ENCODE measurements at places on chromosomes 7 and 10. TPM values are rescaled to one million over a fixed set of nuclear protein-coding genes. Genes with fewer than 3 reads are reported as not detected.

GRCh38 chr10:110821508-110821907 is 50.2 kb upstream of the PDCD4 start:
- no peak for DNase-seq

The GIMAP7 gene
- not detected for total RNA-seq

The ANLN gene
- 397 TPM for total RNA-seq

The TAS2R38 gene
- not detected for total RNA-seq

DNA sequence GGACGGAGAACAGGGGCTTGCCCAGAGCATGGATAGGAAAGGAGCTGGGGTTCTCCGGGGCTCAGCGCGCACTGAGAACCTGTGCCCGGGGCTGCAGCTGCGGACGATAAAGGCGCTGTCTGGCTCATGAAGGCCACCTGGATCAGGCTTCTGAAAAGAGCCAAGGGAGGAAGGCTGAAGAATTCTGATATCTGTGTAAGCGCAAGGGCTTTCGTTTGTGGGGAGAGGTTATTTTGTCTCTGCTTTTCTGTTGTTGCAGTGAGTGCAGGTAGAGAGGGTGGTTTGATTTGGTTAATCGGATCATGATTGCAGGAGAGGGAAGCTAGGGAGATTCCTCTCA is 250.5 kb downstream of the NSUN6 start:
- DNase-seq, result no peak

- no peak for DNase-seq
Observed at GRCh38 chr7:129101746-129102145, 42.8 kb upstream of the TSPAN33 start.

- no peak for DNase-seq
Observed at GRCh38 chr7:28556671-28557070, 144.4 kb downstream of the CREB5 start.

DNA sequence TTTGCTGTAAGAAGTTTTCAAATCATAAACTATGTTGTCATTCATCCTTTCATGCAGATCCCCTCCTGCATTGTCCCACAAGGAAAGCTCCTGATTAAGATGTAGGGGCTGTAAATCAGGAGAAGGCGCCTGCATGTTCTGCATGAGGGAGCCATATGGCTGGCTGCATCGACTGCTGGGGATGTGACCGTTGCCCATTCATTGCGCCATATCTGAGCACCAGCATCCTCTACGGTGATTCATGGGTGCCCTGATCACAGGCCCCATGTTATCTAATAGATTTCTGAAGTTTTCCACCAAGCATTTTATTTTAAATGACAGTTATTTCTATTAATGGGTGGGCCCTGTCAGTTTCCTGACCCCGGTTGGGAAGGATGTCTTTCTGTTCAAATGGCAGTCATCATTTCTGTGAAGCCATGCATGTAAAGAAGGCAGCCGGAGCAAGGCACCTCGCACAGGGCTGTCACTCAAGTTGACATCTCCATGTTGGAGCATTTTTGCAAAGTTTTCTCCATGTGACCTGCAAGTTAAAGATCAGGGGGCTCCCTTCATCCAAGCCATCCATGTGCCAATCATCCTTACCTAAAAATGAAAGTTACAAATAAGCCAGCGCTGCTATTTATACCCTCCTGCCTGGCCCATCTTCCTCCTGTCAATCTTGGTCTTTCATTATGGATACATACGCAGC is 128.8 kb downstream of the TEX36 start:
- no peak for DNase-seq

GRCh38 chr10:100021322-100021721 is 11.6 kb upstream of the DNMBP start:
- no peak for DNase-seq

- DNase-seq, result no peak
Observed at GRCh38 chr7:92158660-92159575, 20.0 kb downstream of the LRRD1 start.

The TUBB8 gene
- 0.28 TPM for total RNA-seq

The SRGN gene
- total RNA-seq, result 232 TPM

- DNase-seq, result no peak
Observed at GRCh38 chr7:20661884-20662283, 46.4 kb downstream of the ABCB5 start.

- peak; percentile 50 for DNase-seq
Observed at GRCh38 chr10:86642499-86642898, 11.8 kb upstream of the OPN4 start.

DNA sequence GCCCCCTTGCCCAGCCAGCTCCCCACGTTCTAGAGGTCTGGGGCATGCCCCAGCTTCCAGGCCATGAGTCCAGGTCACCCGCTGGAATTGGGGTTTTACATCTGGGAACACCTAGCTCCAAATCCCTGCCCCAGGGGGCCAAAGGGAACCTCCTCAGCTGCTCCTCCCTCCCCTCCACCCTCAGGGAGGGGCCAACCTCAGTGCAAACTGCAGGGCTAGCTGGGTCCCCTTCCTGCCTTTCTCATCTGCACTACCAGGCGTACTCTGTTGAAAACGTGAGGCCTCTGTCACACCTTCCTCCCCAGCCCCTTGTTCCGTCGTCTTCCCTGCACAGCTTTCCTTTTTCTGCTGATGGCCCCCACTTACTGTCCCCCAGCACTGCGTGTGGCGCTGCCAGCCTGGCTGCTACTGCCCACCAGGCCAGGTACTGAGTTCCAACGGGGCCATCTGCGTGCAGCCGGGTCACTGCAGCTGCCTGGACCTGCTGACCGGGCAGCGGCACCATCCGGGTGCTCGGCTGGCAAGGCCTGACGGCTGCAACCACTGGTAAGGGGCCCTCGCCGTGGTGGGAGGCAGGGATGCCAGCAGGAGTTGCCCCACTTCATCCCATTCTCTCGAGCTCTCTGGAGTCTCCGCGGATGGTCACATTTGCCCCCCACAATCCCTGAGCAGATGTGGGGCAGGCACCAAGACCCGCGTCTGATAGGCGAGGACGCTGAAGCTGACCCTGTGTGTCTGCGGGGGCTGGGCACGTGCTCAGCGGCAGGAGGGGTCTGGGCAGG is 24.7 kb upstream of the ZNF862 start:
- no peak for DNase-seq

The SPAG6 gene
- not detected for total RNA-seq

The POLR3A gene
- 8.3 TPM for total RNA-seq

DNA sequence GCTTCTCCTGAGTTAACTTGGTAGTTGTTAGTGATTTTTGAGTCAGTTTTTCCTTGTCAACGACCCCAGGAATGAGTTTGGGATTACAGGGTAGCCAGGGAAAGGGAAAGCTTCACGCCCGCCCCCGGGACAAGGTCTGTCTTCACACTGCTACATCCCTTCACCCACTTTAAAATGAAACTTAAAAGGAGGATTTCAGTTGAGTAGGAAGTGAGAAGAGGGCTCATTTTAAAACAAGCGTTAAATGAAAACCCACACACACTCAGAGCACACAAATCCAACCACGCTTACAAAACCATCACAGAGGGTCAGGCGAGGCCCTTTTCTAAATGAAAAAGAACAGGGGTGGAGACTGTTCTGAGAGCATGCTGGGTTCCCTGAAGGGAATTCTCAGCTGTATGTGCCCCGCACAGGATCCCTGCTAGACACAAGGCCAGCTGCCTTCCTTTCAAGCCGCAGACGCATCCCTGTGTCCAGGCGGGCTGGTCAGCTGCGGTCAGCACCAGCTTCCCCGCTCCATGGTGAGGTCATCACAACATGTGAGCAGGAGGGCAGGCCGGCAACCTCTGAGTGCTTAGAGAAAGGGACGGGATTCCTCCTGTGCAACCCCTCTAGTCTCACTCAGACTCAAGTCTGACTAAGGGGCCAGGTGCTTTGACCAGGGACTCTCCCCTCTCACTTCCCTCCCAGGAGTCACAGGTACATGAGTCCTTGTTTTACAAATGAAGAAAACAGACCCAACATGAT is 111.8 kb downstream of the EGFR start:
- DNase-seq, result peak; percentile 81

- DNase-seq, result no peak
Observed at GRCh38 chr10:126011995-126012394, 115.6 kb downstream of the FANK1 start.

The CDHR3 gene
- 0.26 TPM for total RNA-seq

DNA sequence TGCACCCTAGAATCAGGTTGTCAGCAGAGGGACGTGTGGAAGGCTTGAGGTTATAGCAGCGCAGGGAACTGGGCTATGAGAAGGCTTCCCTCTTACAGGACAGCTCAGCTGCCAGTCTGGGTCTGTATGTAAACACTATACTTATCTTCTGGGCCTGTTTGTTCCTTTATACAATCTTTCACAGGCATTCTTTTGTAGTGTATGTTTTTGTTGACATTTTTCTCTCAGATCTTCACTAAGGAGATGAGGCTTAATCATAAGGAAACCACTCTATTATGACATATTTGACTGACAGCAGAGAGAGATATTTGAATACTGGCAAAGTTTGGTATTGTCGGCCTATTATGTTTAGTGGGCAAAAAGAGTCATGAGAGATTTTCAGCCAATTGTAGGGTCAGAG is 929 bp downstream of the GBF1 start:
- DNase-seq, result peak; percentile 44

- DNase-seq, result no peak
Observed at GRCh38 chr10:43049081-43049551, 27.8 kb upstream of the RET start.

The TMEM130 gene
- 1.1 TPM for total RNA-seq

DNA sequence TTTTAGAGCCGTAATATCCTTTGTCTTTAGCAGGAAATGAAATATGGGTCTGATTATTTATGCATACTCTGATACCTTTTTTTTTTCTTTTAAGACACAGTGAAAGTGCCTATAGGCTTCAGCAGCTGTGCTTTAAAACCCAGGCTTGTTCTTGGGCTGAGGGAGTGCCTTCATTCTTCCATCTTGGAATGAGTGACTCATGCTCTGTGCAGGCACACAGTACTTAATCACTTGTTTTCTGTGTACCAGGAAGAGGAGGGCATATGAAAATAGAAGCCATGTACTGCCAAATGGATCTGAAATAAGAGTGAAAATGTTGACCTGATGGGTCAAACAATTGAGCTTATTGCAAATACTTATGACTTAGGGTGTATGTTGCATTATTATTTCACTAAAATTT is 12.0 kb downstream of the INPP5F start:
- DNase-seq, result peak; percentile 61

DNA sequence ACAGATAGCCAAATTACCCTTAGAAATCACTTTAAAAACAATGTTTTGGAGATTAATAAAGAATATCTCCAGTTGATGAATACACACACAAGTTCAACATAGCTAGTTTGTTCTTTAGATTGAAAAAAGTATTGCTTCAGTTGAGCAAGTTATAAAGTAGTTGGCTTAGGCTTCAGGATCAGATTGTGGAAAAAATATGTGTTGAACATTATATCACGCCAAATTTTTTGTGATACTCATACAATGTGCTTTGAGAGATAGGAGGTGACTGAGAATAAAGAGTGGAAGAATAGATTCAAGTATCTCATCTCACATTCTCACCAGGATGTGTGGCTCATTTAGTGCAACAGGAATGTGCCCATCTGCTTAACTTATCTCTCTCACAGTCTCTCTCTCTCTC is 553.3 kb downstream of the HTR7 start:
- DNase-seq, result no peak

DNA sequence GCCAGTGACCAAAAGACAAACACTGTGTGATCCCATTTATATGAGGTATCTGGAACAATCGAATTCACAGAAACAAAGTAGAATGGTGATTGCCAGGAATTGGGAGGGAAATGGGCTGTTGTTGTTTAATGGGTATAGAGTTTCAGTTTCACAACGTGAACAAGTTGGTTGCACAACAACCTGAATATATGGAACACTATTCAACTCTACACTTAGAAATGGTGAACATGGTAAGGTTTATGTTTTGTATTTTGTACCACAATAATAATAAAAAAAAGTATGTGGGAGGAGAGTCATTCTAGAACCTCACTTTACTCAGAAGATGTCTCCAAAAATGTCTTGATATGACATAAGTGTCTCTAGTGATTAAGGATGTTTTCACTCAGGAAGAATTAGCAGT is 85.2 kb upstream of the SGCE start:
- DNase-seq, result no peak

- no peak for DNase-seq
Observed at GRCh38 chr7:138520742-138521141, 60.7 kb downstream of the TRIM24 start.

The ANKRD30A gene
- not detected for total RNA-seq

GRCh38 chr7:18509481-18509880 is 13.9 kb downstream of the HDAC9 start:
- DNase-seq, result no peak

The FAM24B gene
- 11.7 TPM for total RNA-seq

GRCh38 chr7:103715376-103716120 is 269.5 kb upstream of the SLC26A5 start:
- no peak for DNase-seq

DNA sequence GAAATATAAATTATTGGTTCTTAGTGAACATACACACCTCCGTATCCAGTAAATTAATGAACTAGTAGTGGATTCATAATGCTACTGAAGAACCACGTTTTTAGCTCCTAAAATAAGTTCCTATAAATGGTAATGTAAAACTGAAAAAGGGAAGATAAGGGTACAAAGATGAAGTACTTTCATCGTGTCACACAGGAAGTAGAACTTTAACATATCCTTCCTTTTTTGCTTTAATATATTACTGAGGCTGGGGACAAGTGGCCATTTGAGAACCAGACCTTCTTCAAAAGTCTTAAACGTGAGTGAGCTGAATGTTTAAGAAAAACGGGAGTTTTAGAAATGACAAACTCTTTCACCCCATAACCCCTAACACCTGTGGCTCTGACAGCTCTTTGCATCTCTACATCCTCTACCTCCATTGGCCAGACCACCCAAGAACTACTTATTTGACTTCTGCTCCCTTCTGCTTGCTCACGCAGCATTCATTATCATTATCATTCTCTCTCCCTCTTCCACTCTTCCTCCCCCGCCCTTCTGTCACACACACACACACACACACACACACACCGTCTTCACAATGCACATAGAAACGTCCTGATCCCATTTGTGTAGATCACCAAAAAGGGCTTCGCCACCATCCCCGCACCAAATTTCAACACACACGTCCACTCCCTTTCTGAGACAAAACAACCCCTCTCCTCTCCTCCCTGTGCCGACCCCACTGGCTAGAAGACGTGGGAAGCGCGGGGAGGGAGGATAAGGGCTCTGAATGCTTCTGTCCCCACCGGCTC is 677 bp downstream of the SKAP2 start:
- DNase-seq, result no peak

The PDZD7 gene
- total RNA-seq, result 0.50 TPM

- DNase-seq, result no peak
Observed at GRCh38 chr7:26340476-26341018, 48.9 kb downstream of the SNX10 start.

The VGF gene
- not detected for total RNA-seq

The CLDN4 gene
- not detected for total RNA-seq

- peak; percentile 95 for DNase-seq
Observed at GRCh38 chr7:158536871-158537515, 50.6 kb downstream of the PTPRN2 start.

The MRLN gene
- total RNA-seq, result not detected

The RSPH10B2 gene
- total RNA-seq, result not detected

DNA sequence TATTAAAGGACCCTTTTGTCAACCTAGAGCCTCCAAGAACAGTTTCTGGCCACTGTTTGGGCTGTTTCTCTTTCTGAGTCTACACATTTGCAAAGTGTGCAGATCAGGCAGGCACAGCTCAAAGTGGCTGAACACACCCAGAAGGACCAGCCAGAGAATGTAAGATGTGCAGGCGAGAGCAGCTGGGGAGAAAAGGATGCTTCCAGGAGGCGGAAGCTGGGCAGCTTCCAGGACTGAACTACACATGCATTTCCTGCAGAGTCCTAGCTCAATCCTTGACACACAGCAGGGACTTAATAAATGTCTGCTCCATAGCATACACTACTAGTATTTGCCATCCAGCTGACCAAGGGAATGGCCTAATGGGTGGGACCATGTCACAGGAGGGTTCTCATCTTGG is 70.9 kb downstream of the CTBP2 start:
- DNase-seq, result no peak

GRCh38 chr7:77995717-77996116 is 197.1 kb downstream of the PHTF2 start:
- DNase-seq, result no peak

All from SJSA1 (cell line).